EH (cell line): ENCODE measurements at places on chromosomes 1 and 21.

GRCh38 chr21:33033094-33033951 is 7.6 kb downstream of the OLIG2 start:
- no peak for DNase-seq

DNA sequence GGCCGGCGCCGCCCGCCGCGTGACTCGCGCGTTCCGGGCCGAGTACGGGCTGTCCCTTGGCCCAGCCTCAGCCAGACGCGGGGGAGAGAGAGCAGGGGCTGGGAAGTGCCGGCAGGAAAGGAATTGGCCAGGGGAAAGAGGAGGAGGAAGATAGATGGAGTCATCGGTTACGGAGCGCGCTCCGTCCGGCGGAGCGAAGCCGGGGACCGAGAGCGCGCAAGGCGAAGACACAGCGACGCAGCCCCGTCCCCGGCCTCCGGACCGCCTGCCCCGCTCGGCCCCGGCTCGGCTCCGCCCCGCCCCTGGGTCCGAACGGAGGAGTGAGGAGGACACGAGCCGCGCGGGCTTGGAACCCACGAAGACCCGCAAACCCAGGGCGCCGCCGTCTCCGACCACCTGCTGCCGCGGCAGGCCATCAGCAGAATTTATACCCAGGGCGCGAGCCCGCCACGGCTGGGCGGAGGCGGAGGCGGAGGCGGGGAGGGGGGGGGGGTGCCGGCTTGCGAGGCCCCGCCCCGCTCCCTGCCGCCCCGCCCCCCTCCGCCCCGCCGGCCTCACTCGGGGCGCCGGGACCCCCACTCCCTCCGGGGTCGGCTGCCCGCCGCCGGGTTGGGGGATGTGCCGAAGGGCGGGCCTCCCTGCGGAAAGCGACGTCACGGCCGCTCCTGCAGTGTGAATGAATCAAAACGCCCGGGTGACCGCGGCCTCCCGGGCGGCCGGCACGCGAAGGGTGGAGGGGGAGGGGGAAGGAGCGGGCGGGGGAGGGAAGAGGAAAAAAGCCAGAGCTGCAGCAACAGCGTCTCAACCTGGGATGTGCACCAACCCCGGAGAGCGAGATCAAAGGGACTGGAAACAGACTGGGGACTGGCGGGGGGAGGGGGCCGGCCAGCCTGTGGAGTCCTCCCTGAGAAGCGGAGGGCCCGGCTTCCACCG is at the start of gene LHX4:
Gene LHX4 (plus strand): TSS at position 782 of the 933 bp plus-strand sequence. CDS start 266 bp downstream, outside the sequence.
- DNase-seq = peak; percentile 38

DNA sequence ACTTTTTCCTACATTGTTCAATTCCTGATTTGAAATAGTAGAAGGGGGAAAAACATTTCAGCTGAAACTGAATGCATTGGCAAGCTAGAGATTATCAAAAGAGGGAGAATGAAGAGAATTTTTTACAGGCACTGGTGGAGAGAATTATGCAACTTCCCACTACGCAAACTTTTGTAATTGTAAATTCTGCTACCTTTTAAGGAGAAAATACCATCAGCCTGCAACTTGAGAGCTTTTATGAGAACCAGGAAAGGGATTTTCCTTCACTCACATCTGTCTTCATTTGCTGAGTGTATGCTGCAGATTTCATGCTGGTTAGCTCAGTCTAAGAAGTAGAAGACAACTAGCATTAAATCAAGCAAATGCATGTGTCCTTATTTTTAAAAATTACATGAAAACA is 43.7 kb downstream of the ADAMTS1 start:
- peak; percentile 95 for DNase-seq

GRCh38 chr1:27885114-27885528 is 12.8 kb downstream of the THEMIS2 start:
- DNase-seq = no peak

DNA sequence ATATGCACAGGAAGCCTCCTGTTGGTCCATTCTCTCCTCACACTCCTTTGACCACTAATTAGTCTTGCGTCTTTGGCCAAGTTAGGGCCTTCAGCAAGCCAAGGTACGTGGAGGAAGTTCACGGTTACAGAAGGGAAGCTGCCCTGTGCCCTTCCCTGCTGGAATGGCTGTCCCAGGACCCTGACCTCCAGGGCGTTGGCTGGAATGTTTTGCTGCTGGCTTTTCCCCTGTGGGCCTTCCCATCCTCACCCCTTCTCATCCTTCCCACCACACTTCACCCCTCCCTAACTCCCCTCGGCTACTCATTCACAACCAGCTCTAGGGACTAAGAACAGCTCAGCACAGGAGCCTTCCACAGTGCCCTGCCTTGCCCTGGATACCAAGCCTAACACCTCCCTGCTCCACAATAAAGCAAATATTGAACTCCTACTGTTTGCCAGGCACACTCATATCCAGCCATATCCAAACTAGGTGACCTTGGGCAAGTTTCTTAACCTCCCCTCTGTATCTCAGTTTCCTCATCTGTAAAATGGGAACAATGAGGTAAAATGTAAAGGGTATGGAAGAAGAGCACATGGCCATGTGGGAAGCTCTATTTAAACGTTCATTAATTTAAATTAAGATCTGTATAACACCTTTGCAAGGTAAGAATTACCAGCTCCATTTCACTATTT is 8.8 kb upstream of the CDCP2 start:
- no peak for DNase-seq

DNA sequence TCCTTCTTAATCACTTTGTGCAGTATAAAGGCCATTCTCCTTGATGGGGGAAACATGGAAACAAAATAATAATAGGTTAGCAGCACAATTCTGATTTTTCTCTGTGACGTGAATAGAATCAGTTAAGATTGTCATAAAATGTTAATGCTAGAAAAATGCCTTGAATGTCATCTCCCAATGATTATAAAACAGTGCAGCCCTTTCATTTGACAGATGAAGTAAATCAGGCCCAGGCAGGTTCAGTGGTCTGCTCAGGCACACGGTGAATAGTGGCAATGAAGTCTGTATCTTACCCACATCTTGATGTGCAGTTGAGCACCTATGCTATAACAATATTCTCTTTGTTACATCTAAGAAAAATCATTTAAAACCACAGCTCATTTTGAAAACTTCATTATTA is 32.2 kb upstream of the ZNF281 start:
- DNase-seq = no peak

- DNase-seq = no peak
These were observed 6.9 kb downstream of the FMO2 start for GRCh38 chr1:171191992-171192391.

GRCh38 chr1:28592321-28593071 is 431 bp downstream of the RAB42 start:
- peak; percentile 12 for DNase-seq

DNA sequence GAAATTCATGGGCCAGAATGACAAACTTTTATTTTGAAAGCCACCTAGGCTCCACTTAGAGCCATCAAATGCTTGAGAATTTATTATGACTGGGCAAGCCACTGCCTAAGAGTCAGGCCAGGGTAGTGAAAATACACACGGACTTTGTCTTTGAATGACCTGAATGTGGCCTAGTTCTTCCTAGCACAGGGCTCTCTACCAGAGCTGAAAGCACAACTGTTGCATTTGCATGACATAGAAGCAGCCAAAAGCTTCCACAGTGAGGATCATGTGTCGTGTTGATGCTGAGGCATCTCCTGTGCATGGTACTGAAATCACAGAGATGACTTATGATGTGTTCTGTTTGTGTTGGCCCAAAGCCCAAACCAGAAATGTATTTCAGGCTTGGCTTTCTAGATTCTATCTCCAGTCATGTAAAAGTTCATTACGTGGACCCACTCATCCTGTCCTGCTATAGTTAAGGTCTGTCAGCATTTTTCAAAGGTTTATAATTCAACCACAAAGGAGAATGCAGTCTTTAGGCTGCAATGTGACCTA is 164.0 kb upstream of the UBE2U start:
- DNase-seq = peak; percentile 99

GRCh38 chr1:226526801-226527595 is 21.6 kb upstream of the STUM start:
- peak; percentile 44 for DNase-seq

DNA sequence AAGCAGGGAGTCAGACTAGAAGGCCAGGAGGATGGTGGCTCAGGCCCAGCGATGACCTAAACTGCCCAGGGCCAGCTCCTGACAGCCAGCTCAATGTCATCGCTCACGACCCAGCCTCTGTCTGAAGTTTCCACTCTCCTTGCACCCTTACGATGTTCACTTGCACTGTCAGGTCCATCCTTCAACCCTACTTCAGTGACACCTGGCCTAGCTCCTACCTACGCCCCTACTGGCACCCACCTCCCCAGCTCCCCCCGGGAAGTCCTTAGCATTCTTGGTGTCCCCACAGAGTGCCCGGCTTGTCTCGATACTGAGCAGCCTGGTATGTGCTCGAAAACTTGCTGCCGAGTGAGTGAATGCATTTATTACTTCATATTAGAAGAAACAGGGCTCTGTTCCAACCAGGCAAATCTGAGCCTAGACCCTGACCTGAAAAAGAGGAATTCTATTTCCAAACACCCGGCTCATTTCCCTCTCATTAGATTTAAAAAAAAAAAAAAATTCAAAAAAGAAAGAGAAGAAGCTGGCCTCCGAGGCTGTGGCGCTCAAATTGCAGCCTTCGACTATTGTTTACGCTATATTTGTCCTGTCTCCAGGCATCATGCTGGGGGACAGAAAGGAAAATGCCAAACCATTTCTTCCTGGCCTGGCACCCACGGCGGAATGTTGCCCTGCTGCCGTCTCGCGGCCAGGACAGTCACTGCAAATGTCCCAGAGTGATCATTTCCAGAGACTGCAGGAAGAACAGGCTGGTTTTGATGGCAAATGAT is 29.8 kb upstream of the LRRC38 start:
- no peak for DNase-seq

GRCh38 chr1:67484492-67484891 is 54.3 kb upstream of the SERBP1 start:
- no peak for DNase-seq

DNA sequence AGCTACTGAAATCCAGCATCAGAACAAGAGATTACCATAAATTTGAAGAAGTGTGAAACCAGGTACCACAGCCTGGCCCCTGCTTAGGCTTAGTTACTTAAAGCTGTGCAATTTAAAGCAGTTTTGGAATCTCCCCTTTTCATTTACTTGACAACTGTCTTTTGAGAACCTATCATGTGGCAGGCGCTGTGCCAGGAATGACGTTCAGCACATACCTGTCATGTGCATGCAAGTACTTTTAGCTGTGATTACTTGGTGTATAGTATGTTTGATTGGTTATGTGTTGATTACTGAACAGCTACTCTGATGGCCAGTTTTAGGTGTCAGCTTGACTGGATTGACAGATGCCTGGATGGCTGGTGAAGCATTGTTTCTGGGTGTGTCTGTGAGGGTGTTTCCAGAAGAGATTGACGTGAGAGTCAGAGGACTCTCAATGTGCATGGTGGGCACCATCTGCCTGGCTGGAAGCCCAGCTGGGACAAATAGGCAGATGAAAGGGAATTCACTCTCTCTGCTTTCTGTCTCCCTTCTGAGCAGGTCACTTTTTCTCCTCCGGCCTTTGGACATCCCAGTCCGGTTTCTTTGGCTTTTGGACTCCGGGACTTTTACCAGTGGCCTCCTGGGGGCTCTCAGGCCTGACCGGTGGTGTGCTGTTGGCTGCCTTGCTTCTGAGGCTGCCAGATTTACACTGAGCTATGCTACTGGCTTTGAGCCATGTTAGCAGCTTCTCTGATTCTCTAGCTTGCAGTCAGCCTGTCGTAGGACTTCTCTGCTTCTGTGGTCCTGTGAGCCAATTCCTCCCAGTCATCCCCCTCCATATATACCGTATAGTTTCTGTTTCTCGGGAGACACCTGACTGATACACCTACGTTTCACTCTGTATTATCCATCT is 178.0 kb downstream of the RYR2 start:
- no peak for DNase-seq

GRCh38 chr1:216518844-216519627 is 95.8 kb upstream of the USH2A start:
- no peak for DNase-seq

DNA sequence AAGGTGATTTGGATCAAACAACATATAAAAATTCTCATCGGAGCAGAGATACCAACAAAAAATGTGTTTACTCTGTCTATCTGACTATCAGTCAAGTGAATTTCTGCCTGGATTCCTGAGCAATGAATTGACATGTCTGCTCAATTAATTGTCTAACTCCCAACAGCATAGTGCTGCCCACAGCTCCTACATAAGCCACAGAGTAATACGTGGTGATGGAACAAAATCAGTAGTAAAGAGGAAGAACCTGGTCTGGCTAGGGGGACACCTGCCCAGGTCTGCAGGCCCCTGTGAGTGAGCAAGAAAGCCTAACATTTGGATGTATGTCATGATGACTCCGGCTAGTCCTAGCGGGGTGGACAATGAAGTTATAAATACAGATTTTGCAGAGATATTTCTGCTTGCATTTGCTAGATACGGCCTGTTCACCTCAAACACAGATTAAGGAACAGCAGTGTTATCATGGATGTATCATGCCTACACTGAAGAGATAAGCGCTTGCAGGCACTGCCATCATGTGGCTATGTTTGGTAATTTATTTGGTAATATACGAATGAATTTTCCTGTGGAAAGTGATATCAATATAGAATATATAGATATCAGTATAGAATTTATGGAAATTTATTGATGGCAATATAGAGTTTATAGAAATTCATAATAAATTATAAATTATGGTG is 69.6 kb upstream of the LRRC8B start:
- DNase-seq = peak; percentile 61

DNA sequence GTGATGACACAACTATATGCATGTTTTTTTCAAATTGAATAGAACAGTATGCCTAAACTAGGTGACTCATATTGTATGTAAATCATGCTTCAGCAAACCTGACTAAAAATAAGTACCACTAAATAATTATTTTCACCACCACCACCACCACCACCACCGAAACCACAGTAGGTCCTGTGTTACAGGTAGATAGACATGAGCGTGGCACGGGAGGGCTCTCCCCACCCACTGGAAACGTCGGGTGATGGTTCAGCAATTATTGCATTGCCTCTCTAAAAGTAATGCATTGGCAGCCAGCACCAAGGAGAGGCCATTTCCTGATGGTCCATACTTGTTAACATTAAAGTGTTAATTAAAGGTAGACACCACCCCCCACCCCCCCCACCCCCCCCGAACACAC is 297.0 kb upstream of the NCAM2 start:
- DNase-seq = no peak

GRCh38 chr1:235946571-235946981 is 79.9 kb upstream of the LYST start:
- DNase-seq = peak; percentile 95

DNA sequence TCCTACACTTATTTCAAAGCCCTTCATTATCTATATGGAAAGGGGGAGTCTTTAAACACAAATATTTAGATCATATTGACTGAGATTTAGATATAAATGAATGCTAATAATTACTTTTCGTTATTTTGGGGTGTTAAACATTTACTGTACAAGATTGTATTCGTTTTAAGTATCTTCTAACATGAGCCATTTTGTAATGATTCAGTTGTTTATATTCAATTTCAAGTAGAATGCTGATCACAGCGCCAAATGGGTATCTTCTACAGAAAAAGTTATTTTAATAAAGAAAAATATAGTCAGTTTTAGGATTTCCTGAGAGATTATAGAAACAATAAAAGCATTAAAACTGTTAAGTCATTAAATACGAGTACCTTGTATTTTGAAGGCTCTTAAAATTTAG is 104.5 kb upstream of the HNRNPU start:
- DNase-seq = no peak
